ENCODE measurements at places on chromosomes 2 and 18. TPM values are rescaled to one million over a fixed set of nuclear protein-coding genes. Genes with fewer than 3 reads are reported as not detected.

- DNase-seq: no peak
These were observed 295.0 kb upstream of the ZNF521 start for GRCh38 chr18:25646971-25647370.

DNA sequence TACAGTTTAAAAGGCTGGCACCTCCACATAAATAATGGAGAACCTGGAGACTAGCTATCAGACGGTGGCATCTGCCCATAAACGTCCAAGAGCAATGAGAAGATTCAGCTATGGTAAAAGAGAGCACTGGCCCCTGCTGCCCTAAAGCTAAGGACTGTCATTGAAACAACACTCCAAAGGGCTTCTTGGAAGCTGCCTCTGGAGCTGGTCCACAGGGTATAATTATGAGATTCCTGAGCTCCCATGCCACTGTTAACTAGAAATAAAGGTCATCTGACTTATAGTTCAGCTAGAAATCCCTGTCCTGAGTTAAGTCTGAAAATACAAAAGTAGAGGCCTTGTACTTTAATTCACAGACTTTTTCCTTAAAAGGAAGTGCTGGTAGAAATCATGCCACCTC lies 39.9 kb upstream of the RBMS1 start:
- DNase-seq: no peak

DNA sequence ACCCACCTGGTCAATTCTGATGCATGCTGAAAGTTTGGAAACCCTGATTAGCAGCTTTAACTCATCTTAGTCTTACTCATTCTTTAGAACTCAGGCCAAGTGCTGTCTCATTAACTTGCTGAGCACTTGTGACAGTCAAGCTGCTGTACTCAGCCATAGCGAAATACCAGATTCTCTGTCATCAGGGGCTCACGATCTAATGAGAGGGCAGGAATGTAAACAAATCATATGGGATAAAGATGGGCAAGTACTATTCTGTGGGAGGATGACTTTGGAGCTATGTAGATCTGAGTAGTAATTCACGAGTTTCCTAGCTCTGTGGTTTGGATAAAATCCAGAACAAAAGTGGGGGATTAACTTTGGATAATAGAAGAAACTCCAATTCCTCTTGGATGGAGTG lies 376.6 kb downstream of the HRH4 start:
- DNase-seq: no peak

- DNase-seq: no peak
These were observed 3.2 kb downstream of the EMX1 start for GRCh38 chr2:72920318-72921087.

REEP1 gene
- total RNA-seq: 196 TPM

MAP3K19 gene
- not detected for total RNA-seq

PSMA8 gene
- not detected for total RNA-seq

Data from transverse colon (tissue), 4 donors.